ENCODE measurements at places on chromosomes 2 and 18.

- DNase-seq, result no peak
Observed at GRCh38 chr2:10658041-10658913, 31.5 kb downstream of the NOL10 start.

DNA sequence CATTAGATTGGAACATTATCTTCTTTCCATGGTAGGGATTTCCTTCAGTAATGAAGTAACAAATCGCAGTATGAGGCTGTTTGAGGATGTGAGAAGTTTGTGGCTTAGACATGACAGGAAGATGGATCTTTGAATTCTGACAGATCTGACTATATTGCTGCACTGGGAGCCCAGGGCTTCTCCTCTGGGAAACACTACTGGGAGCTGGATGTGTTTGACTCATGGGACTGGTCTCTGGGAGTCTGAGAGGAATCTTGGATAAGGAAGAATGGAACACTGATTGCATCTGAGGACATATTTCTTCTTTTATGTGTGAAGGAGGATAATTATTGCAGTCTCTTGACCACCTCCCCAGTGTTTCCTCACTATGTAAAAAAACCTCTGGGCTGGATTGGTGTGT is 77.2 kb upstream of the ST6GAL2 start:
- no peak for DNase-seq

DNA sequence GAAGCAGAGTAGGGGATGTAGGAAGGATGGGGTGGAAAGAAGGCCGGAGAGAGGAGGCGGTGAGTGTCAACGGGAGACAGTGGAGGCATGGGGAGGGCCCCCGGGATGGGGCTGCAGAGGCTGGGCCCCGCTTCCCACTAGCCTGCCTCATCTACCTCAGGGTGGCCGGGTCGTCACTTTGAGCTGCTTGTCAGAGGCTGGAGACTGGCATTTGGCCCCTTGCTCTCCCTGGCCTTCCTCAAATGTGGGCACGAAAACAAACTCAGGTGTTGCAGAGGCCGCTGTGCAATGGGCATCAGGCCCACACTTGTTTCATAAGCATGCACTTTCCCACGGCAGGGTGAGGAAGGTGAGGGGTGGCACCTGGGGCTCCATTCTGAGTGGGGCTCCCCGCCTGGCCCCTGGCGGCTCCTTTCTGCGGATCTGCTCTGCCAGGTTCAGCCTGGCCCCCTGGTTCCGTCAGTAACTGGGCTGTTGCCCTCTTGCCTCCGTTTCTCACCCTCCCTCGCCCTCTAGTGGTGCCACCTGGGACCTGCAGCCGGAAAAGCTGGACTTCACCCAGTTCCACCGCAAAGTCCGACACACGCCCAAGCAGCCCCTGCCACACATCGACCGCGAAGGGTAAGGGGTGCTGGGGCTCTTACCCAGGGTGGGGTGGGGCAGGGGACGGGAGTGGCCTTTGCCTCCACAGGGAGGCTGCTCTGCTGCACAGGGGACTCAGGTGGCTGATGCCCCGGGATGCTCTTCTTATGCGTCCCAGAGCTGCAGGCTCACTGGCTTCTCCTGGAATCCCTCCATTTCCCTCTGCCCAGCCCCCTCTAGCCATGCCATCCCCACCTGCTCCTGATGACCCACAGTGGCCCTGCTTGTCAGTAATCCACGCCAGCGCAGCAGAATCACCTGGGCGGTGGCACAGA is 125.4 kb downstream of the CTIF start:
- DNase-seq, result peak; percentile 21

DNA sequence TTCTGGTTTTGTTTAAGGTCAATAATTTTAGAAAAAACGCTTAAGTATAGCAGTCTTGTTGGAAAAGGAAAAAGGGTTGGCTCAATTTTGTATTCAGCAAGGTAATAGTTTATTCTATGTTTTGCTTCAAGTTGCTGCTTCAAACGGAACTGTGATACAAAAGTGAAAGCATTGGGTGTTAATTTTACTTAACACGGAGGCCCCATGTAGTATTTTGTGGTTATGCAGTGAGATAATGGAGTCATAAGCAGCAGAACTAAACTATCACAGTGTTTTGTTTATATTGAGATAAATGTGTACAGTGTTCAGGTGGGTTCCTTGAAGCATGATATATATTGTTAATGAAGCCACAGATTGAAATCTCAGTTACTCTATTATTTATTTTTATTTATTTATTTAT is 67.0 kb upstream of the LYPD6B start:
- DNase-seq, result no peak

DNA sequence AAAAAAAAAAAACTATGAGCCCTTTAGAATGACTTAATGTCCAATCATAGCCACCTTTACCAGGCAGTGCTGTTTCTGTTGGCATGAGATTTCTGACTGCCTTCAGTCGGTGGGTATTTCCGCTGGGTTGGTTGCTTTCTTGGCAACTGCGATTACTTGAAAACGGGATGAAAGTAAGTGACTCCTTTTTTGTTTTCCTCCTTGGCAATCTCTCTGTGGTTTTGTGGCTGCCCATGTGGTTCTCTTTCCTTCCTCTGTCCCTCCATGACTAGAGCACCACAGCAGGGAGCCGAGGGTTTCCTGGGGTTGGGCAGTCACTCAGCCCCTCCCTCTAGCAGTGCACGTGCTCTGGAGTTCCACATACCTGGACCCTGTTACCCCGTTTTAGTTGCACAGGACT is 112.1 kb downstream of the KLHL29 start:
- DNase-seq, result no peak

- DNase-seq, result no peak
Observed at GRCh38 chr2:60538101-60538500, 15.4 kb downstream of the BCL11A start.

GRCh38 chr2:159129269-159129668 is 157.2 kb downstream of the WDSUB1 start:
- no peak for DNase-seq

GRCh38 chr2:36409935-36410334 is 54.4 kb downstream of the CRIM1 start:
- no peak for DNase-seq

DNA sequence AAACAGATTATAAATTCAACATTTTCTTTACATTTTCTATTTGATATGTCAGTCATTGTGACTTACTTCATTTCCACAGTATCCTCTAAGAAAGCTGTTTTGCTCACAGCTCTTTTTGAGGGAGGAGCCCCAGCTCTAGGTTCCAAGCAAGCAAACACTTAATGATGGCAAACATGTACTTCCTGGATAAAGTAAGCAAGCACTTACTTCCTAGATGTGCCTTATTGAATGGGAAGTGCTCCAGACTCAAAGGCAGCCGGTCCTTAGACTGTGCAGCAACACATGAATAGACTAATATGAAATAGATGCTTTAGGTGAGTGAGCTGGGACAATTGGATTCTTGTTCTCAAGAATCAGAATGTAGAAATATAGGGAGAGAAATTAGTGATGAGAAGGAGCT is 2149.8 kb upstream of the PIK3C3 start:
- no peak for DNase-seq

DNA sequence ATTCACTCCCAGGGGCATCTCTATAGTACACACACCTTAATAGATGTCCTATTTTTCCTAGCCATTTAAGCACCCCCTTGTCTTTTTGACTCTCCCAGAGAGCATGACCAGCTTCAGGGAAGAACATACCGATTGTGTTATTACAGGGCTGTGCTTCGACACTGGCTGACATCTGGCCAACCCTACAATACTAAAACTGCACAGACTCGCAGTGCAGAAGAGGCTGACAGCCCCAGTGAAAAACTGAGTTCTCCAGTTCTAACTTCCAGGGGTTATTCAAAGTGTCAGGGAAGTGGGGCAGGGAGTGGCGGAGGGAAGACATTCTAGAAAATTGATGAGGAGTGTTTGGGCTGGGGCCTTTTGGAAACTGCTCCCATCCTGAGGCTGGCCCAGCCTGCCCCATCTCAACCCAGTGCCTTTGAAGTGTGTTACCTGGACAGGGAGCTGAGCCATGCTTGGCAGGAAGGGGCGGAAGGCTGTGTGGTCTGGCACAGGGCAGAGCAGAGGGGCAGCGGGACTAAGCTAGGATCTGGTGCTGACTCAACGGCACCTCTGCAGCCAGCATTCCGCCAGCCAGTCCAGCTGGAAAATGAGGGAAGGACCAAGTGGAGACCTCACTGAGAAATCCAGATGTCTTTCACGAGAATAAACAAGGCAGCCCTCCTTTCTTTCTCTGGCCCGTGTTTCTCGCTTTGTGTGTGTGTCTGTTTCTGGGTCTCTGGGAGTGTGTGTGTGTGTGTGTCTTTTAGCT is 15.4 kb upstream of the IGFBP5 start:
- no peak for DNase-seq

GRCh38 chr2:11499081-11499743 is 33.3 kb upstream of the E2F6 start:
- DNase-seq, result no peak

DNA sequence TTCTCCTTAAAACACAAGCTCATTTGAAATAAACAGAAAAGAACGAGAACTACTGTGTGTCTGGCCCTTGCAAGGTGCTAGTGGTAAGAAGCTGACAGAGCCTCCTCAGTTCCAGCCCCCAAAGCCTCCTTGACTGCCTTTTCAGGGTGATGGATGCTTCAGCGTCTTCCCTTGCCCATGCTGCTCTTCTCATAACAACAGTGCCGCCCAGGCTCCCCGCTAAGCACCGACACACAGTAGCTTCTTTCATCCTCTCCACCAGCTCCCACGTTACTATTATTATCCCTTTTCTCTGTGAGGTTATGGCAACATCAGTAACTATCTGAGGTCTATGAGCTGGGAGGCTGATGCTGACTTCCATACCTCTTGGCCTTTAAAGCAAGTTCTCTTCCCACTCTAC is 418.6 kb downstream of the TSN start:
- no peak for DNase-seq

DNA sequence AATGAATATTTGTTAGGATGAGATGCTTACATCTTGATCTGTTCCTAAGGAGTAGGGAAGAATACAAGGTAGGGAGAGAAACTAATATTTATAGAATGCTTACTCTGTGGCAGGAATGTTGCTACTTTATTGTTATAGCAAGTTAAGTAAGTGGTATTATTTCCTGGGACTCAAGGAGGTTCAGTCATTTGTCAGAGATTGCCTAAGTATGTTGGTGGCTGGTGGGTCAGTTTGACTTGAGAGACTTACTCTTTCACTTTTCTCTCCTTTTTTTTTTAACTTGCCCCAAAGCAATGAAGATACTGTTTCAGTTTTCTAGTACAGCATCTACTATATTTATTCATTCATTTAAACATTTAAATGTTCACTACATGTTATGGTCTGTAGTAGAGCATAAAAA is 209.2 kb upstream of the STON1 start:
- no peak for DNase-seq

GRCh38 chr2:53575721-53576124 is 191.9 kb upstream of the CHAC2 start:
- no peak for DNase-seq

DNA sequence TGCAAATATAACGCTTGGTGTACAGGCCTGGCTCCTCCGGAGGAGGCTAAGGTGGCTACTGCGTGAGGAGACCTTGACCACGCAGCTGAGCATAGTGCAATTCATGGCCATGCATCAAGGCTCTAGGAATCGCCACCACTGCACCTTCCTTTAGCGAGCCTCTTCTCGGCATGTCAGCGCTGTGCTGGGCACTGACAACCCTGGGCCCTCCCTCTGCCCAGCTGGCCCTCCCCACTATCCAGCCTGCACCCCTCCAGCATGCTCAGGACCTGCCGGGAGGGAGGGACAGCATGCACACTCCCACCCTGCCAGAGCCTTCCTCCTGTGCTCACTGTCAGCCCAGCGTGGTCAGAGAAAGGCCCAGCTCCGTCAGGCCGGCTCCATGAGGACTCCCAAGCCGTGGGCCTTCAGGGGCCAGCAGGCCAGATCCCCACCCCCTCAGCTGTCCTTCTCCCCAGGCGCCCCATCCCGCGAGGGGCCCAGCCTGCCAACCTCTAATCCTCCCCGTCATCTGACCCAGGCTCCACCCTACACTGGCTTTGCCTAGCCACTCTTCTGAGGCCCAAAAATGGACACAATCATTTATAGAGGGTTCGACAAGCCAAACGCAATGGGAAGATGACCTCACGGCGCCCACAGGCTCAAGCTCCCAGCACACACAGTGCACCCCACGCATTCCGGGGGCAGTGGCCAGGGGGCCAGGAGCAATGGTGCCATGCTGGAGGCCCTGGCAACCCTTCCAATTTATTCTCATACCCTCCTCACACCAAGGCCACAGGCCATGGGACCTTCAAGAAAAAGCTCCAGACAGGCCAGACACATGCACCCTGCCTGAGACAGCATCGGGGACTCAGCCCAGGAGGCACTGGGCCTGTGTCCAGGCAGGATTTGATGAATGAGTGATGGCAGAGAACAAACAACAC is 3.5 kb downstream of the BIN1 start:
- DNase-seq, result no peak

GRCh38 chr18:32328379-32328778 is 138.5 kb downstream of the MEP1B start:
- no peak for DNase-seq

DNA sequence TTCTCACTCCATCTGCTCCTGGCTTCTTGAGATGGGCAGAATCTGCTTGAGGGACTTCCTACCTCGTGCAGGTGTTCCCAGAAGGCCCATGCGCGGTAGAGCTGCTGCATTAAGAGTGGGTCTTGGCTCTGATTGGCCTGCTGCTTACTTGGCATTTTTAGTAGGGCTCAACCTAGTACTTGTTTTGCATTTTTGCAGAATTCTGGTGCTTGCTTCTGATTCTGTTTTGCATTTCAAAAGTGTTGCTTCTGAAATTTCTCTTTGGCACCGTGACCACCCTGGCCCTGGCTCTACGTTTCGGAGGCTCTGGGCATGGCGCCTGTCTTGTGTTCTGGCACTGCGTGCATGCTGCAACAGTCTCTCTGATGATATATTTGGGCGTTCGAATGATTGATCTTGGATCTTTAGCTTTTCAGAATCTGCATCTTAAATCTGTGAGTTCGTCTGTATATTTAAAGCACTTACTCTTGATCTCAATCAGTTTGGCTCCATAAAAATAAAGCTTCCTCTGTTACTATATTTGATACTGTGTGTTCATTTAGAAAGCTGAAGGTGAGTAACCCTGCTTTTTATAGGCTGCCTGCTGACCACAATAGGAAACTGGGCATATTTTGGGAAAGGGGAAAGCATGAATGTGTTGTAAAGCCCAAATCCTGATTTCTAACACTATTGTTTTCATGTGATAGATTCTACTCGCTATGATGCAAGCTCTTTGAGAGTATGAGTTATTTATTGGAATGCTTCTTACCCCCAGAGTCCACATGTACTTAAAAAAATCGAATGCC is 22.2 kb downstream of the EFR3B start:
- no peak for DNase-seq

GRCh38 chr2:80438686-80439085 is 134.1 kb upstream of the LRRTM1 start:
- no peak for DNase-seq

GRCh38 chr2:1516798-1517060 is 103.5 kb downstream of the TPO start:
- no peak for DNase-seq

- DNase-seq, result peak; percentile 15
Observed at GRCh38 chr2:69946351-69947324, 14.8 kb downstream of the ASPRV1 start.

All from T-helper 2 cell (primary cell).